Central memory CD4-positive, alpha-beta T cell (primary cell): ENCODE measurements at places on chromosomes 2 and 18.
A peak's percentile ranks its signal among the peaks of the same experiment; 100 is the strongest.

DNA sequence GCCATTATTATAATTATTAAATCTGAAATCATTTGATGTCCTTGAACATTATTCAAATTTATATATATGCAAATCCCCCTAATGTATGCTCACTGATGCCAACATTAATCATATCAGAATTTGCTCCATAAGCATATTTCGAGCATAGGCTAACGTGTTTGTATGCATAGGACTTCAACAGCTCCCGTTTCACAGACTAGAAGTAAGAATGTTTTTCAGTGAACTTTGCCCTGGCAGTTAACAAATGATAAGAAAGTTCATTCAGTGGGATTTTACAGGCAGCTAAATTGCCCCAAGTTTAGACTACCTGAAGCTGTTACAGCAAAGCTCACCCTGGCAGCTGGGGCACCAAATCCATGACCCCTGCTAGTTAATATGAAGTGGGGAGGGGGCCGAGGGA, 272.0 kb downstream of the LNPK start:
- DNase-seq, result no peak

GRCh38 chr2:176189681-176190641, 1.5 kb downstream of the HOXD1 start:
- DNase-seq, result no peak

- DNase-seq, result no peak
Measured at GRCh38 chr2:136666-137065, 90.4 kb upstream of the FAM110C start.

DNA sequence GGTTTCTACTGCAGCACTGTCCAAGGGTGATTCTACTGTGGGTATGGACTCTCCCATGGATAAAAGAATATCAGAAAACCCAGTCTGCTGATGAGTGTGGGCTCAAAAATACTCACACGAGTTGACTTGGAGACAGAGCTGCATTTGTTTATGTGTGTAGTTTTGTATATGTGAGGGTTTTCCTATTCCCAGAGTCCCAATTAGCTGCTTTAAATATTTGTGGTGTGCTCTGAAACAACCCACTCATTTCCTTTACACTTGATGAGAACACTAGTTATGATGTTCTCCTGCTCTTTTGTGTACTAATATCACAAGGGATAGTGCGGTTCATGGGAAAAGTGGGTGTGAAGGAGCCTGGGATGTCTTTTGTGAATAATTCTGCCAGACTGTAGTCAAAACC, 337.3 kb downstream of the PLCL1 start:
- no peak for DNase-seq

- DNase-seq, result no peak
Measured at GRCh38 chr2:142942690-142943089, 65.2 kb downstream of the KYNU start.

DNA sequence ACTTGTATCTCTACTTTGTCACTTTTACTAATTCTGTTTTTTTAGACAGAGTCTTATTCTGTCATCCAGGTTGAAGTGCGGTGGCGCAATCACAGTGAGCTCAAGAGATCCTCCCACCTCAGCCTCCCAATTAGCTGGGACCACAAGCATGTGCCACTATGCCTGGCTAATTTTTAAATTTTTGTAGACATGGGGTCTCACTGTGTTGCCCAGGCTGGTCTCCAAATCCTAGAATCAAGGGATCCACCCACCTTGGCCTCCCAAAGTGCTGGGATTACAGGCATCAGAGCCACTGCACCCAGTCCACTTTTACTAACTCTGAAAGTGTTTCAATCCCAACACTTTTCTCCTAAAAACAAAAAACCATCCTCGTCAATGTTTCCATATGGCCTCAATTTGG, 94.9 kb downstream of the MALT1 start:
- DNase-seq, result no peak

- no peak for DNase-seq
Measured at GRCh38 chr2:85996591-85996990, 107.8 kb upstream of the ST3GAL5 start.

GRCh38 chr2:171141320-171141719, 19.4 kb downstream of the TLK1 start:
- DNase-seq, result no peak

- DNase-seq, result no peak
Measured at GRCh38 chr2:43344868-43345373, 118.5 kb upstream of the ZFP36L2 start.

GRCh38 chr18:32734442-32734841, 38.4 kb downstream of the KLHL14 start:
- DNase-seq, result no peak

DNA sequence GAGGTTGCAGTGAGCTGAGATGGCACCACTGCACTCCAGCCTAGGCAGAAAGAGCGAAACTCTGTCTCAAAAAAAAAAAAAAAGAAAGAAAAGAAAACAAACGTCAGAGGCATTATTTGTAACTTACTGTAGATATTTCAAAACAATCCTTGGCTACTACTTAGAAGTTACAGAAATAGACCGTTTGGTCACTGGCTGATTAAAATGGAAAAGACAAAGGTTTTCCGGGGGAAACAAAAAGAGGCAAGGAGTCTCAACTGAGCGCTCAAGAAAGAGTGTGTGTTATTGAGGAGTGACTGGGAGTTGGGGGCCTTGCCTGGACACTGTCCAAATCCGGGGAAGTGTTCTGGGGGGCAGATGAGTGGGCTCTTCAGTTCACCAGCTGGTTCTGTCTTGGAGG, 47.6 kb downstream of the TEX44 start:
- DNase-seq, result no peak

GRCh38 chr2:191064590-191064989, 50.6 kb upstream of the STAT1 start:
- DNase-seq, result peak; percentile 23

- no peak for DNase-seq
Measured at GRCh38 chr2:179703702-179704101, 157.7 kb downstream of the ZNF385B start.

GRCh38 chr2:95061119-95061512, 35.6 kb downstream of the MAL start:
- no peak for DNase-seq

DNA sequence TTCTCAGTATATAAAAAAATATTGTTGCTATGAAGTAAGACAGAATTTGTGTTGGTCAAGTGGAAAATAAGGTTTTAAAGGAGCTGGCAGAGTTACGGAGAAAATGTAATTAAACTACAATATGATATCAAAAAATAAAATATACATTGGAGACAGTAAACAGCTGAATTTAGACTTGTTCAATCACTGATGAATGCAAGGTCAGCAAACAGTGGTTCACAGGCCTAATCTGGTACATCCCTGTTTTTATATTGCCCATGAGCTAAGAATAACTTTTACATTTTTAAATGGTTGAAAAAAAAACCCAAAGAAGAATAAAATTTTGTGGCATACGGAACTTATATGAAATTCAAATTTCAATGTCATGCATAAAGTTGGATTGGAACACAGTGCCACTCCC, 131.0 kb upstream of the TRIB2 start:
- no peak for DNase-seq

GRCh38 chr2:111178296-111178695, 57.6 kb downstream of the BCL2L11 start:
- no peak for DNase-seq

- DNase-seq, result no peak
Measured at GRCh38 chr18:7517852-7518251, 49.3 kb upstream of the PTPRM start.

DNA sequence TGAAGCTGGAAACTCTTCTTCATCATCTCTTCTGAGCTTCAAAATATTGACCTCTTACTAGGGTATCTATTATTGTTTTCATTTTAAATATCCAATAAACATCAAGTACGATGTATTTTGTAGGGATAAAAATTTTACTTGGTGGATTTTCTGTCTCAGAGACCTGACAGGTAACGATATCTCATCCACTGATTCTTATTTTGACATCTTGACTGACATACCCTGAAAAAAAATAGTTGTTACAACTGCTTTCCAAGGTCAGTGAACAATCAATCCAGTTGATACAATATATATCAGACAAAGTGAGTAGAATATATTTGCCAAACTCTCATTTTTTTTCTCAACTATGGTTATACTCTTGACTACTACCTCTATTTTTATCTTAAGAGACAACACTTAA, 963.7 kb upstream of the CDH2 start:
- DNase-seq, result no peak

- DNase-seq, result no peak
Measured at GRCh38 chr2:113672326-113672932, 45.4 kb downstream of the RABL2A start.

DNA sequence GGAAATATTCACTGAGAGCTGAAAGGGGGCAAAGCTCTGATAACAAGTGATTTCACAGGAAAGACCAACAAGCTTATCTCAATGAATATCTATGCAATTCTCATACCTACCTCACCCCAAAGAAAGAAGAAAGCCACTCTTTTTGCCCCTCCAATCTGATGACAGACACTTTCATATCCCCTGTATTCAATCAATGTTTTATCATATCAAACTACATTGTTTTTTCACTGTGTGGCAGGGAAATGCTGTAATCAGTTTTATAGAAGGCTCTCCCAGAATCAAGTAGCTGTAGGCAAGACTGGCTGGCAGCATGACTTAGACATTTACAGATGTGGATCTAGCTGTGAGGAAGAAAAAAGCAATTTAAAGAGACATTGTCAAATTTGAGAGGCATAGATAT, 81.3 kb upstream of the PIK3C3 start:
- no peak for DNase-seq

DNA sequence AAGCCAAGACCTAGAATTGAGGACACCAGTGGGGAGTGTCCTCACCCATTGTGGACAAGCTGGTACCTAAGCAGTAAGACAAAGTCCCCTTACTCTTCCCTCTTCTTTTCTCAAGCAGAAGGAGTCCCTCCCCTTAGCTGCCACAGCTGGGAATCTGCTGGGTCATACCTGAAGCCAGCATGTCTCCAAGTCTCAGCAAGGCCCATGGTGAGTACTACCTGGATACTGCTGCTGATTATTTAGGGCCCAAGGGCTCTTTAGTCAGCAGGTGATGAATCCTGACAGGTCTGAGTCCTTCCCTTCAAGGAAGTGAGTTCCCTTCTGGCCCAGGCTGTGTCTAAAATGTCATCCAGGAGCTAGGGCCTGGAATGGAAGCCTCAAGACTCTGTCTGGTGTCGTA, 198.6 kb upstream of the STK17B start:
- no peak for DNase-seq

DNA sequence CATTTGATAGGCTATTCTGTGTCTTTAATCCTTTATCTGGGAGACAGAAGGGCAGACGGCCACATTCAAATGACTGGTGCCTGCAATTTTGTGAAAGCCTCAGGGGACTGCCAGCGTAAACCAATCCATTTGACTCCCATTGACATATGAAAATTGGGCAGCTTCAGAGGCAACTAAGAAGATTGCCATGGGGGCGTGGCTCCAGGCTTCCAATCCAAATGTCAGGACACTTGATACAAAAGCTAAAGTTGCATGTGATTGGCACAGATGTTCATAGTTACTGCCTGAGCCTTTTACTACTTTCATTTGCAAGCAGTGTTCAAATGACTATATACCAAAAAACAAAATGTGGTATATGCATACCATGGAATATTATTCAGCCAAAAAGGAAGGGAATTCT, 42.0 kb downstream of the SPC25 start:
- no peak for DNase-seq

DNA sequence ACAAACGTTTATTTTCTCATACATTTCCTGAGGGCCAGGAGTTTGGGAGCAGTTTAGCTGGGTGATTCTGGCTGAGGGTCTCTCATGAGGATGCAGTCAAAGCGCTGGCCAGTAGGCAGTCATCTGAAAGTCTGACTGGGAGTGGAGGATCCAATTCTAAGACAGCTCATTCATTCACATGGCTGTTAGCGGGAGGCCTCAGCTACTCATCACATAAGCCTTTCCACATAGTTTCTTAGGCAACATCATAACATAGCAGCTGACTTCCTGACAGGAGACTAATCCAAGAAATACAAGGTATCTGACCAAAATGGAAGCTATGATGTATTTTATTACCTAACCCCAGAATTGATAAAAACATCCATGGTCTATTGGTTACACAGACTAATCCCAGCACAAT, 2.9 kb upstream of the MRPL44 start:
- no peak for DNase-seq

GRCh38 chr2:23510471-23510870, 125.5 kb downstream of the KLHL29 start:
- no peak for DNase-seq

- DNase-seq, result no peak
Measured at GRCh38 chr18:59498506-59499086, 139.5 kb upstream of the LMAN1 start.

DNA sequence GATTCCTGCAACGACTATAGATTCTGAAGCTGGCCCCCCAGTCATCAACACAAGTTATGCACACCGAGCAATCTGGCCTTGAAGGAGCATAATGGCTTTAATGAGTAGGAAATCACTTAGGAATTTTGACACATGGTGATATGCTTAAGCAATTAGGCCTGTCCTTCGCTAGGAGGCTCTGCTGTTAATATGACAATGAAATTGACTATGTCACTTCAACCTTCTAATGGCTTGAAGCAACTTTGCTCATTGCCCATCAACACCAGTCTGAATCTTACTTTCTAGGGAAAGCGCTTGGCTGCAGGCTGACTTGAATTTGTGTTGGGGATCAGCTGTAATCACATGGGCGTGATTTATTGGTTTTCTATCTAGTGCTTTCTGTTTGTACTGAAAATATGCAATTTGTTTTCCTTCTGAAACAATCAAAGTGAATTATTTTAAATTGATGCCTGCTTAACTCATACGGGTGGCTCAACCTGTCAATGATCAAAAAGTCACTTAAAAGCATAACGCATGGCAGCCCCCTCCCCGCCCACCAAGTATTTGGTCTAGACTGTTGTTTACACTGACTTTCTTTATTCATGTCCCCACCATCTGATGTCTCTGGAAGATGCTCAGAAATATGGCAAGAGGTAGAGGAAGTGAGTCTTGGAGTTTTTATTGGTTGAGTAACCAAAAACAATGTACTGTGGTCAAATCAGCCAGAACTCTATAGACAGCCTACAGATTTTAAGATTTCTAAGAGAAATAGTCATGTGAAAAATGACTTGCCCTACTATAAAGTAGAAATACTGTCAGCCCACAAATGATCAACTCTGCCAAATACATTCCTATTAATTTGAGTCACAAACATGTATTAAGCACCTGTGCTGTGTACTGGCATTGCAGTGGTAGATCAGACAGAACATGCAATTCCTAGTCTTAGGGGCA, 344.9 kb downstream of the RBM43 start:
- DNase-seq, result no peak

- no peak for DNase-seq
Measured at GRCh38 chr18:46702471-46702870, 45.5 kb upstream of the LOXHD1 start.
